ENCODE measurements at places on chromosomes 3 and 15.
A peak's percentile ranks its signal among the peaks of the same experiment; 100 is the strongest.

DNA sequence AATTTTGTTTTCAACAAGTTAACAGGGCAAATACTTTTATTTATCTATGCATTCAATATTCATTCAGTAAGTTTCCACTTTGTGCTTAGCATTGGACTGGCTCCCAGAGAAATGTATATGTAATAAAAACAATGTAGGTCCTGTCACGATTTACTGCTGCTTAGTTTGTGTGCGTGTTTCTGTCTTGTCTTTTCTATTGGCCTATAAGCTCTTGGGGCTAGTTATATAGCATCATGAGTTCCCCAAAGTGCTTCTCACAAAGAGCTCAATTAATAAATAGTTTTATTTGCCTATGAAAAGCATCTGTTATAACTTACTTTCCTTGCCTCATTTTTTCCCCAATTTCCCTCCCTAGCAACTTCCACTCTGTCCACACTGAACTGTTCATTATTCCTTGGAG is 666.7 kb upstream of the NAALADL2 start:
- no peak for DNase-seq

GRCh38 chr15:41231422-41232226 is 556 bp downstream of the CHP1 start:
- DNase-seq: no peak

DNA sequence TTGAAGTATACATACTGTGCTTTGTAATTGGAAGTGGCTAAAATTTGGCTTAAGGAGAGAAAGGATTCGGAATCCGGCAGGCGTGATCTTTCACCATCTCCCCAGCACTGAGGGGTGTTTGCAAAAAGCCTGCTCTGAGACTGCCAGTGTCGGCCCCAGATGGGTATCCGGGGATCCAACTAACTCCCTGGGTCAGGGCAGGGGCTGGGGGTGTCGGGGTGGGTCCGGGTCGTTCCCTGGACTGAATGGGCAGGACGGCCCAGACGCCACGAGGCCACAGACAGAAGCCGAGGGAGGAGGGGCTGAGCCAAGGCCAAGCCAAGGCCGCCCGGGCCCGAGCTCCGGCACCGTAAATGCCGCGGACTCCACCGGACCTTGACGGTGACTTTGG is 349 bp downstream of the PPIB start:
- DNase-seq: no peak

- no peak for DNase-seq
Observed at GRCh38 chr3:31166249-31166885, 271.9 kb upstream of the GADL1 start.

- DNase-seq: no peak
Observed at GRCh38 chr15:94421706-94422105, 190.3 kb downstream of the MCTP2 start.

DNA sequence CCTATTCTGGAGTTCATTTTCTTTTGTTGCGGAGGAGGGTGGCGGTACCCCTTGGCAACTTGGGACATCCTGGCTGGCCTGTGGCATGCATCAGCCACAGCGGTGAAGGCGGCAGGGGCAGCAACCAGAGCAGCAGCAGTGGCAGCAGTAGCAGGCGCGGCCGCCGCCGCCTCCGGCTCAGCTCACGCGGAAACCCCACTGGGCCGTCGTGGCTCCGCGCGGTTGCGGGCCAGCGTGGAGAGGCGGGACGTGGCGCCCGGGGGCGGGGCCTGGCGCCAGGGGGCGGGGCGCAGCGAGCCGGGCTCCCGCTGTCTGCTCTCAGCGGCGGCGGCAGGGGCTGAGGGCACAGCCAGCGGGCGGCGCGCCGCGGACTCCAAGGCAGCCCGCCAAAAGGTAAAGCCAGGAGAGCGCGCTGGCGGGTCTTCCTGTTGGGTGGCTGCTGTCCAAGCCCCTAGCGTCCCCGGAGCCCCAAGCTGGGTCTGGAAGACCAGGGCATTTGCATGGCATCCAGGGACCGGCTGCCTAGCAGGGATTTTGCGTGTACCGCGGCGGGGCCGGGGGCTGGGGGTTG is 334.4 kb upstream of the THRB start:
- peak; percentile 38 for DNase-seq

All from hematopoietic multipotent progenitor cell treated with erythropoietin and hydrocortisone succinate and interleukin-3 and kit ligand, for 4 days (in vitro differentiated cells).